Right lobe of liver (tissue), 6 donors: ENCODE measurements at places on chromosomes 2 and 18. TPM values are rescaled to one million over a fixed set of nuclear protein-coding genes. Genes with fewer than 3 reads are reported as not detected.

The DCDC2C gene
- total RNA-seq = not detected

The ASB18 gene
- not detected for total RNA-seq

The MTX2 gene
- total RNA-seq = 17.8 TPM

The CRYBA2 gene
- total RNA-seq = not detected

The KCNS3 gene
- 5.3 TPM for total RNA-seq

GRCh38 chr2:219469186-219469724 lies 29.4 kb upstream of the GMPPA start:
- no peaks in the 10 kb centered on the region for H3K4me1 ChIP-seq
- H3K27ac ChIP-seq = no peak overlapping the region

GRCh38 chr18:55866006-55866405 lies 278.0 kb upstream of the TCF4 start:
- H3K36me3 ChIP-seq = no peaks in the 10 kb centered on the region
- no peak overlapping the region for H3K4me3 ChIP-seq
- H3K4me1 ChIP-seq = no peaks in the 10 kb centered on the region
- no peaks in the 10 kb centered on the region for H3K27me3 ChIP-seq
- no peak for DNase-seq

GRCh38 chr2:99634234-99634633 lies 144.4 kb upstream of the REV1 start:
- no peaks in the 10 kb centered on the region for H3K36me3 ChIP-seq
- H3K4me1 ChIP-seq = no peaks in the 10 kb centered on the region
- no peak for DNase-seq
- no peak overlapping the region for H3K4me3 ChIP-seq
- no peaks in the 10 kb centered on the region for H3K27me3 ChIP-seq
- H3K27ac ChIP-seq = no peak overlapping the region

GRCh38 chr2:3179208-3179607 lies 198.4 kb downstream of the EIPR1 start:
- no peak for DNase-seq
- H3K27ac ChIP-seq = no peak overlapping the region
- H3K27me3 ChIP-seq = no peaks in the 10 kb centered on the region
- no peaks in the 10 kb centered on the region for H3K4me1 ChIP-seq
- no peak overlapping the region for H3K4me3 ChIP-seq
